PC-9 (cell line): ENCODE measurements at places on chromosomes 2 and 18. TPM values are rescaled to one million over a fixed set of nuclear protein-coding genes. Genes with fewer than 3 reads are reported as not detected.

Gene SERPINB2
- total RNA-seq: 0.73 TPM in 1 of 2 replicates, not detected in the other

Gene SOCS6
- 20.9 and 21.0 TPM in 2 replicates for total RNA-seq

Gene EFEMP1
- 61.3 and 86.3 TPM in 2 replicates for total RNA-seq

Gene SERPINB13
- not detected in 2 replicates for total RNA-seq

Gene MAPK4
- total RNA-seq: not detected in 2 replicates

Gene SERPINB7
- 3.0 and 4.2 TPM in 2 replicates for total RNA-seq

Gene PLEKHH2
- total RNA-seq: 1.6 and 2.3 TPM in 2 replicates

Gene MC4R
- total RNA-seq: not detected in 2 replicates

Gene SH3YL1
- total RNA-seq: 84.7 and 102 TPM in 2 replicates

Gene NYAP2
- total RNA-seq: 0.30 and 0.65 TPM in 2 replicates

Gene AGAP1
- total RNA-seq: 91.4 and 107 TPM in 2 replicates

Gene TUBA3D
- not detected in 2 replicates for total RNA-seq

Gene AQP12B
- not detected in 2 replicates for total RNA-seq

Gene PDE11A
- total RNA-seq: 1.1 and 1.4 TPM in 2 replicates

Gene CXCR1
- total RNA-seq: not detected in 2 replicates

Gene UGT1A7
- 20.3 and 26.7 TPM in 2 replicates for total RNA-seq

Gene OR6B2
- total RNA-seq: not detected in 2 replicates

Gene ADD2
- total RNA-seq: 3.5 and 3.8 TPM in 2 replicates

Gene SLC19A3
- 4.3 and 4.5 TPM in 2 replicates for total RNA-seq

Gene SERPINB11
- total RNA-seq: not detected in 2 replicates

Gene ERBB4
- total RNA-seq: not detected in 2 replicates

Gene DUSP2
- 4.0 and 5.2 TPM in 2 replicates for total RNA-seq

Gene IL18R1
- total RNA-seq: 1.9 and 3.4 TPM in 2 replicates
